ENCODE measurements at places on chromosomes 6 and 20. TPM values are rescaled to one million over a fixed set of nuclear protein-coding genes. Genes with fewer than 3 reads are reported as not detected.
A peak's percentile ranks its signal among the peaks of the same experiment; 100 is the strongest.

TAP1 gene
- 12.7 TPM for total RNA-seq

NRSN2 gene
- total RNA-seq = 18.9 TPM

TBC1D7 gene
- 33.9 TPM for total RNA-seq

ARMH2 gene
- total RNA-seq = not detected

MYL9 gene
- 217 TPM for total RNA-seq

ARHGAP40 gene
- total RNA-seq = 0.26 TPM

KIF13A gene
- 38.2 TPM for total RNA-seq

DNA sequence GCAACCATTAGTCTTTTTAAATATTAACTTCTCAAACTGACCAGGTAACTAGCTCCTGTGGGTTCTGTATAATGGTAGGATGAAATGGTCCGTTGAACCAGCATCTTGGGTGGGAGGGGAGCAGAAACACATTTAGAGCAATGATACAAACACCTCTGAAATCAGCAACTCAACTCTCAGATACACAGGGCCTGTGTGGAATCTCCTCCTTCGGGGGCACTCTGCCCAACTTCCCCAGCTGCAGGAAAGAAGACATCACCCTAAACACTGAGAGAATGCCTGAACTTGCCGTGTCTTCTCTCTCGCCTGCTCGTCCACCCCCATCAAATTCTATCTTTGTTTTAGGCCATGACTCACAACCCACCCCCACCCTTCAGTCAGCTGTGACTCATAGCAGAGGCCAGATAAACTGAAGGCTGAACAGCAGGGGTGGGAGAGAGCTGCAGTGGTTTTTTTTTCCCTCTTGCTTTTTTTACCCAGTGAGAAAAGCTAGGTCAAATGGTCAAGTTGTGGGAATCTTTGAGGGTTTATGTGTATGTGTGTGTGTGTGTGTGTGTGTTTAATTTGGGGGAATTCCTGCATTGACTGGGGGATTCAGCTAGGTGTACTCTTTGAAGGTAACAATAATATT is 593.4 kb upstream of the JAG1 start:
- DNase-seq = peak; percentile 58

DNA sequence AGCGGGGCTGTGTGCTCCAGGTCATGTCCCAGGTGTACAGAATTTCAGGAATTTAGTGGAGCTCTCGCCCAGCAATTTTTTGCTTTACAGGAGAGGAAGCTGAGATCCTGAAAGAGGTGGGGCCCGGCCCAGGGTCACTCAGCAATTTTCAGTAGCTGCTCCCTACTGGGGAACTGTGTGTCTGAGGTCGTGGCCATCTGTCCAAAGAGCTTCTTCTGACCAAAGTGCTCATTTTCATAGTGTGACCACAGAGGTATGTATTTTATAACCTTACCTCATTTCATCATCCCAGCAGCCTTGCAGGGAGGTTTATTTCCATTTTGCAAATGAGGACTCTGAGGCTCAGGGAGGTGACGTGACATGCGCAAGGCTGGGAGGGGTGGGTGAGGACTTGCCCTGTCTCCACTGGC is 46.3 kb downstream of the FAM209B start:
- no peak for DNase-seq

- no peak for DNase-seq
These were observed 162.7 kb downstream of the MTHFD1L start for GRCh38 chr6:151027936-151028838.

- no peak for DNase-seq
These were observed 136.4 kb upstream of the PLCB4 start for GRCh38 chr20:8932192-8933165.

DNA sequence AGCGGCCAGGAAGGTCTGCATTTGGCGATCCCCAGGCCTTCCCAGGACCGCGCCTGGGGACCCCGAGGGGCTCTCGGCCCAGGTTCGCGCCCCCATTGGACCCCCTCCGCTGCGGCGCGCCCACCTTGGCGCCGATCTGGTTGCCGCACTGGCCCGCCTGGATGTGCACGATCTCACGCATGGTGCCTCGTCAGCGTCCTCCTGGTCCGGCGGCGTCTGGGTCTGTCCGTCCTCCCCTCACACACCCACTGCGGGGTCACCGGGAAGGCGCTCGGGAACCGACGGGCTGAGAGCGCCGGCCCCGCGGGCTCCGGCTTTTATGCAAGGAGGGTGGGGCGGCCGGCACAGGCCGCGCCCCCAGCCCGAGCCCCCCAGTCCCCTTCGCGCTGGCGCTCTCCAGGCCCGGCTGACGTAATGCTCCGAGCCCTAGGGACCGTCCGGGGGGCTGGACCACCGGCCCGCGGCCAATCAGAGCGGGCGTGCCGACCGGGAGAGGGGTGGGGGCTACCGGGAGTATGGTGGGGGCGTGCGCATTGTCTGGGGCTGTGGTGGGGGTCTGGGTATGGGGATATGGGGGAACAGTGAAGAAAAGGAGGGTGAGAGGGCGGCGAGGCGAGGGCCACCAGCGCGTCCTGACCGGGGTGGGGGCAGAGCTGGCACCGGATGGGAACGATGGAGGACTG is at the start of gene TUBB2B:
TSS of gene TUBB2B (minus strand) at position 291 of the 683 bp plus-strand sequence. CDS start at position 181, 110 bp downstream.
- peak; percentile 94 for DNase-seq

DNA sequence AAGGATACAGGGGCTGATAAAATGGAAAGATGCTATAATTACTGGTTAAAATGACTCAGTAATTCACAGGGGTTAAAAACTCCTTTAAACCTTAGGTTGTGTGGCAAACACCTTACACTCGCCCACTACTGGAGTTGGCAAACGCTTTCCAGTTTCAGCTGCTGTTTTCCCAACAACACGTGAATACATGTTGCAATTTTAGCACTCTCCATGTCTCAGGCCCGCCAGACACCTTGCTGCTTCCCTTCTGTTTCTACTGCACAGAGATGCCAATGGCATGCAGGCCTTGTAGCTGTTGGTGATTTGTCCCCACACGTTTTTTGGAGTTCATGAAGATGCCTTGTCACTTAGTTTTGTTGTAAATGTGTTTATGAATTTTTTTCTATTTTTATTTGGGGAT is 5.3 kb upstream of the TTPAL start:
- no peak for DNase-seq

- DNase-seq = no peak
These were observed 6.4 kb upstream of the TRIM40 start for GRCh38 chr6:30129265-30130178.

- DNase-seq = peak; percentile 65
These were observed 31.8 kb upstream of the GMPR start for GRCh38 chr6:16206595-16207037.

DNA sequence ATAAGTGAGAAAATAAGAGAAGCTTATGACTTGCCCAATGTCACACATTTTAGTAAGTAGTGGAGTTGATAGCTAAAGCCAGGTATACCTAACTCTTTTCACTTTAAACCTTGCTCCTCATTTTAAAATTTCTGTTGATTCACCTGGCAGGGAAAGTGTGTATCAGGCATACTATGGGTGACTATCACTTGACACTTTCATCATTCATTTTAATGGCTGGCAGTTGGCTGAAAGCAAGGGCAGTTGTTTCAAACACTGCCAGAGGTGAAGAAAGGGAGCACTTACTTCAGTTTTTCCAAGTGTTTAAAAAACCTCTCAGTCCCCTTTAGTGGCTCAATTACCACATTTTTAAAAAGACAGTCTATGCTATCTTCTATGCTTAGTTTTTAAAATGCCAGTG is 78.2 kb upstream of the EMILIN3 start:
- DNase-seq = no peak

- no peak for DNase-seq
These were observed 84.6 kb downstream of the TMEM170B start for GRCh38 chr6:11622156-11622555.

DNA sequence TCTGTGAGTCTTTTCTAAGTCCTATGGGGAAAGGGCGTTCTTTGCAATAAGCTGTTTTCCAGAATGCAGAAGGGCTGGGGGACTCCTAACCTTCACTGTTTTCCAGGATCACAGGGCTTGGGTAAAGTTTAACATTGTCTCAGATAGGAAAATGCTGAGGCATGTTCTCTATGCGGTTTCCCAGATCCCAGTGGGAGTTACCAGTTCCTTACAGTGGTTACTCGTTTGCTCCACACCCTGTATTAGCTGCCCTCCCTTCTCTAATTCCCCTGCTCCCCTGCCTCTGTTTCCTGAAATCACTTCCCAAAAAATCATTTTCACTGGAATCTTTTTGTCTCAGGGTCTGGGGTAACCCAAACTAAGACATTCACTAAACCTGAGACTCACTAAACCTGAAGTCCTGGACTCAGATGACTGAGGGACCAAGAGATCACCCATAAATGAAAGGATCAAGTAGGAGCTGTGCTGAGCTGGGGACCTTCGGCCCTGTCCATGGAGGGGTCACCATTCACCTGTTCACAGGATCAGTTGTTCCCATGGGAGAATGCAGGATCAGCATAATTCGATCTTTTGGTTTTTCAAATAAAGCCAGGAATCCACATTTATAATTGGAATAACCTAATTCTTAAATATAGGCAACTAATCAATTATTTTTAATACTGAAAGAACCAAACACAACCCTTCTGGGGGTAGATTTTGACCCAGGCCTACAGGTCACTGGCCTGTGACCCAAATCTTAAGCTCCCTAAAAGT is 76.2 kb downstream of the ISM1 start:
- no peak for DNase-seq

DNA sequence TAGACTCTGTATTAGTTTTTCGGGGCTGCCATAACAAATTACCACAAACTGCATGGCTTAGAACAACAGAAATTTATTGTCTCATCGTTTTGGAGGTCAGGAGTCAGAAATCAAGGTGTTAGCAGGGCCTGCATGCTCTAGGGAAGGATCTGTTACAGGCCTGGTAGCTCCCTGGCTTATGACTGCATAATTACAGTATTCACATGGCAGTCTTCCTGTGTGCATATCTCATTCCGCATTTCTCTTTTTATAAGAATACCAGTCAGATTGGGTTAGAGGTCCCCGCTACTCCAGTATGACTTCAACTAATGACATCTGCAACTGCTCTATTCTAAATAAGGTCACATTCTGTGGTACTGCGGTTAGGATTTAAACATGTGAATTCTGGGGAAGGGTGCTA is 59.3 kb upstream of the SLC2A12 start:
- DNase-seq = no peak

GRCh38 chr6:132725947-132726607 is 12.2 kb upstream of the VNN1 start:
- DNase-seq = no peak

GRCh38 chr6:37024656-37025337 is 19.3 kb downstream of the FGD2 start:
- DNase-seq = no peak

GRCh38 chr6:20729086-20729485 is 194.8 kb downstream of the CDKAL1 start:
- DNase-seq = no peak

Measured in H9 (cell line).